Cortex of kidney (tissue), 1 donor: ENCODE measurements at places on chromosomes 7 and 10.

- DNase-seq, result no peak
These were observed 130.8 kb downstream of the CUL2 start for GRCh38 chr10:34959321-34959720.

DNA sequence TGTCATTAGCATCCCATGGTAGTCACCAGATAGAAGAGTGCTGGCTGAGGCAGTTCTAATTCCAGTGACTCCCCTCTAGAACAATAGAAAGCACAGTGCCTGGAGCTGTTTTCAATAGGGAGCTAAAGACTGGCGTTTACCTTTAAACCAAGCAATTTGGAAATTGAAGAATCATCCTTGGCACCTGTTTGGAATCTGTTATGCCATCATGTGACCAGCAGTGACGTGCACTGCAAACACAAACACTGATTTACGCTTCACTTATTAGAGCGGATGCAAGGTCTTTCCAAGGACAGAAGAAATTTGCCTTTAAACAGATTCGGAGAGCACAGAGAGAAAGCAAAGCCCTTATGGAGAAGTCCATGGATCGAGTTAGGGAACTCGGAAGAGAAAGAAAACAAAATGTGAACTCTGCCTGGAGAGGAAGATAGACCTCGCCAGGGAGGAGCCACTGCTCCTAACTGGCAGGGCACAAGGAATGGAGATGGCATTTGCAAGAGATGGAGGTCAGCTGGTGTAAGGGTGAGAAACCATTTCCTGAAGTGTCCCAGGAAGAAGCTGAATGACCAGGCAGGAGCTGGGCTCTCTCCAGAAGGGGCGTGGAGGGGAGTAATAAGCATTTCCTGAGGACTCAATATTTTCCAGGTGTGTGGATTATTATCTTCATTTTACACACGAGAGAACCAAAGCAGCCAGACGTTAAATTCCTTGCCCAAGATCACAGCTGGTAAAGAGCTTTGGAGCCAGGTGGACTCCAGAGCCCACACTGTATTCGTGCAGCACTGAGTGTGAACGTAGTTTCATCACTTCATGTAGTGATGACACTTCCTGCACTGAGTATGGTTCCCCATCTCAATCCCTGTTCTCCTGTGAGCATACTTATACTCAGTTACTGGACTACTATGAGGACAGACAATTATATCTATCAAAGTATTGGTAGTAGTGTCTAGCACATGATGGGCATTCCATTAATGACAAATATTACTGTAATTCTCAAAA, 97.7 kb downstream of the CUBN start:
- no peak for DNase-seq

DNA sequence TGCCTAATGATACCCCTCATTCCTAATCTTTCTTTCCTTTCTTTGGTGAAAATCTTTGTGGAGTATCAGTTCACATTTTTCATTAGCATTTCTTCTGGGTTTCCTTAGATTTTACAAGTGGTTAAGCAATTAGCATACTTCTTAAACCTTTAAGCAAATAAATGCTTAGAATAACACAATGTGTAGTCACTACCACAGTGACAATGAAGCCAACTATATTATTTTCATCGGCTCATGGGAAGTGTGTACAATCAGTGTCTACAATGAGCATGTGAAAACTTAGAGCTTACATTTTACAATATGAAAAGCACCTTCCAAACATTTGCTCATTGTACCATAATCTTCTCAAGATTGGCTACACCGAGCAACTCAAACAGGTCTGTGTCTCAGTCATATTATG, 176.2 kb upstream of the PLXNA4 start:
- no peak for DNase-seq

DNA sequence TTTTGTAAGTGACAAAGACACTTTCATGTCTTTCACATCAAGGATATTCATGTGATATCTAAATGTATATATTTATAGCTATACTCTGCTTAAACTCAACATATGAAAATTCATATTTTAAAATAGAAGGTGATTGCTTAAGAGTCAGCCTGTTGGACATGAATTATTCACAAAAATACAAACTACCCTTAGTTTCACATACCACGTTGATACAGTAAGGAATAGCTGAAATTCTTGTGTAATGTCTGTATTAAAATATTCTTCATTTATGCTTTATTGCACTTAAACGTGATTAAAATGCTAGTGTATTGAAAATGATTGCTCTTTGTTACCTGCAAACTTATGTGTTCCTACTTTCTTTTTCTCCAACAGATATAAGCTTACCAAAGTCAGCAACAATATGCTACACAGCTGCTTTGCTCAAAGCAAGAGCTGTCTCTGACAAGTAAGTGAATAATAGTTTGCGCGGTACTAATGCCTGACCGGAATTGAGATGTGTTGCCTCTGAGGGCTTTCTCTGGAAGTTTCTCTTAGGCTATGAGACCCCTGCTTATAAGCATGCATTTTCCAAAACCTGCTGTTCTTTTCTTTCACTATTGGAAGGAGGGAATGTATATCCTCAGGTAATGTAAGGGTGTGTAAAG, 133.8 kb downstream of the WNT2 start:
- DNase-seq, result no peak

DNA sequence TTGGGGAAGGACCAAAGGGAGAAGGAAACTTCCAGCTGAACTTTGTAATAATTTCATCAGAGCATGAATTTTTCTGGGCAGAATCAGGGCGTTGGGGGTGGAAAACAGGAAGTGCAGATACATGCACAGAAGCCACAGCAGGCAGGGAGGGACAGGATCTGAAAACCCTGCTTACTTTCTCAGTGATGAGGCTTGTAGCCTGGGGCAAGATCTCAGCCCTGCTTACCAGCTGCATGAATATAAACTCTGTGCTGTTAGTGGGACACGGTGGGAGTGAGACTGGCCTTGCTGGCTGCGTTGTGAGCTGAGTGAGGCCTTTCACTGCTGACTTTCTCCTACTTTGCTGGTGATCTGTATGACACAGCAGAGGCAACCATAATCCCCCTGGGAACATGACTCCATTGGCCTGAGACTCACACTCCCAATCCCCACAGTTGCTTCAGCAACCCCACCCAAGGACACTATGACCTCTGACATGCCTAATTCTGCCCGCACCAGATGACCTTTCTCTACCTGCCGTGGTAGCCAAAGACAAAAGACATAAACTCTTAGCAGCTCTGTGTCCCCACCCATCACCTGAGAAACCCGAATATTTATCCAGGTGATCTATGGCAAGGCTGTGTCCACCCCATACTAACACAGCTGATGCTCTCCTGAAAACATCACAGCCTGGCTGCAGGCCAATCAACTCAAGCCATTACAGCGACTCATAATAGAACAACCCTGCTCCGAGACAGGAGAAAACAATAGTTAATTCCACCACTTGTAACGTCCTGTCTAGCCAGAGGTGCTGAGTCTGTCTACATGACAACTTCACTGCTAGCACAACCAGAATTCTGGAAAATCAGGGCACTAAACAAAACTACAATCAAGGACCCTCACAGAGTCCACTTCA, 190.7 kb upstream of the CHRM2 start:
- DNase-seq, result no peak

GRCh38 chr10:6083523-6084475, 5.0 kb upstream of the RBM17 start:
- DNase-seq, result no peak

DNA sequence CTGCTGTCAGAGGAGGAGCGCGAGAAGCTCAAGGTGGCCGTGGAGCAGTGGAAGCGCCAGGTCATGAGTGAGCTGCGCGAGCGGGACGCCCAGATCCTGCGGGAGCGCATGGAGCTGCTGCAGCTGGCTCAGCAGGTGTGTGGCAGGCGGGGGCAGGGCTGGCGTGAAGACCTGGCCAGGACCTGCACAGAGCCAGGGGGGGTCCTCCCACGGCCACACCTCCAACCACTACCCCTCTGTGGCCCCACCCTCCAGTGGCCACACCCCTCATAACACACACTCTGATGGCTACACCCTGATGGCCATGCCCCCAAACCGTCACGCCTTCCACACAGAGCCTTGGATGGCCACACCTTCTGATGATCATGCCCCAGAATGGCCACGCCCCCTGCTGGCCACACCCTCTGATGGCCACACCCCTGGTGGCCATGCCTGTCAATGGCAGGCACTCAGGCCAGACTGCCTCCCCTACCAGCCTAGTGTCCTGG, 23.4 kb upstream of the DPYSL4 start:
- DNase-seq, result no peak

GRCh38 chr7:5634107-5634950, 147.1 kb downstream of the RNF216 start:
- no peak for DNase-seq

DNA sequence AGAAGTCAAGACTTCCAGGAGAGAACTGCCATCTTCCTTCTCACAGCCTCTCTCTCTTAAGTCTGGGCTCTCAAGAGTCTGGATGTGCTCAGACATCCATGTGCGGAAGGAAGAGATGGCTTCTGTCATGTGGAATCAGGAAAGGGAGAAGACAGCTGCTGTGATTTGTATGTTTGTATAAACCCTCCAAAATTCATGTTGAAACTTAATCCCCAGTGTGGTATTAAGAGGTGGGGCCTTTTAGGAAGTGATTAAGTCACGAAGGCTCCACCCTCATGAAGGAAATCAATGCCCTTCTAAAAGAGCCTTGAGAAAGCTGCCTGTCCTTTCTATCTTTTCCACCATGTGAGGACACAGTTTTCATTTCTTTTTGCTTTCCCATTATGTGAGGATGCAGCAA, 73.9 kb upstream of the PTN start:
- DNase-seq, result no peak

DNA sequence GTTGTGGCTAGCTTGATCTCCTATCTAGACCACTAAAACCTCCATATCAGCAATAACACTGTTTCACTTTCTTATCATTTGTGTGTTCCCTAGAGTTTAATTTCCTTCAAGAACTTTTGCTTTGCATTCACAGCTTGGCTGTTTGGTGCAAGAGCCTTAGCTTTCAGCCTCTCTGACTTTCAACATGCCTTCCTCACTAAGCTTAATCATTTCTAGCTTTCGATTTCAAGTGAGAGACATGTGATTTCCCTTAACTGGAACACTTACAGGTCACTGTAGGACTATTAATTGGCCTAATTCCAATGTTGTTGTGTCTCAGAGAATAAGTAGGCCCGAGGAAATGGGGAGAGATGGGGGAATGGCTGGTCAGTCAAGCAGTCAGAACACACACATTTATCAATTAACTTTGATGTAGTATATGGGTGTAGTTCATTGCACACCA, 10.6 kb upstream of the BPGM start:
- DNase-seq, result no peak

DNA sequence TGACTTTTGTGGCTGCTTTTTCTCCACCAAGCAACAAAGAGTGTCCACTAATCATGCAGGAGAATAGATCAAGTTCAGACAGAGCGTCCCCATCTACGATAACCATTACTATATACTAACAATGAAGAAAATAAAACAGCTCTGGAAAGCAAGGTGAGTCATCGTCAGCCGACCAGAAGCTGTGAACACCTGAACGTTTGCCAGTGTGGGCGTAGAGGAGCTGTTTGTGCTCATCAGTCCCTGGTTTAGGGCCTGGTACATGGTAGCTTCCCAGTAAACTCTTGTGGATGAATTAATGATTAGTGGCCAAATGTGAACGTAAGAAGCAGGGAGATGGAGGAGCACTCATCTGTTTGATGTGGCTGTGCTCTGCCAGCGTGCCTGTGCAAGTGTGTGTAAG, 180.7 kb downstream of the EVX1 start:
- no peak for DNase-seq

DNA sequence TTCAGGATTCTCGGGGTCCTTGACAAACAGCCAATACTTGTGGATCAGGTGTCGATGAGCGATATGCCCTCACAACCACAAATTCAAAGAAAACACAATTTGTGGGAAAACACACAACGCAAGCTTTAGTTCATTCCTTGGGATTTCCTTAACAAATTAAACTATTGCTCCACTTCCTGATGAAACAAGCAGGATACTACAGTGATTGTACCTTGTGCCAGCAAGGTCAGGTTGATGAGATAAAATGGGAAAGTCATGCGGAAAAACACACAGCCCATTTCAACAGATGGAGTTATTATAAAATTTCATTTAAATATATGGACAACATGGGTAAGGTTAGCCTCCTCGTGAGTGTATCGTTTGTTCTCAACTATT, 8.8 kb upstream of the RHOBTB1 start:
- no peak for DNase-seq

DNA sequence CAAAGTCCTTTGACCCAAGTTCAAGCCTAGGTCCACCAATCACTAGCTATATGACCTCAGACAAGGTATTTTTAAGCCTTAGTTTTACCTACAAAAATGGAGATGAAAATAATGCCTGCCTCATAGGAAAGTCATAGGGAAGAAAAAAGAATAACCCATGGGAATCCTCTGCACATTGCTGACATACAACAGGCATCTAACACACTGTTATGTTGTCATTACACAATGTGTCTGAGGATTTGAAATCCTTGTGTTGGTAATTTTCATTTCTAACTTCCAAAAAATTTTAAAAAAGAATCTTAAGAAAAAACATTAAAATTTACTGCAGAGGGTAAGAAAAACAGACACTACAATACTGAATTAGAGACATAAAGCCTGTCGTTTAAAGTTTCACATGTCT, 5.7 kb downstream of the ANK3 start:
- no peak for DNase-seq

DNA sequence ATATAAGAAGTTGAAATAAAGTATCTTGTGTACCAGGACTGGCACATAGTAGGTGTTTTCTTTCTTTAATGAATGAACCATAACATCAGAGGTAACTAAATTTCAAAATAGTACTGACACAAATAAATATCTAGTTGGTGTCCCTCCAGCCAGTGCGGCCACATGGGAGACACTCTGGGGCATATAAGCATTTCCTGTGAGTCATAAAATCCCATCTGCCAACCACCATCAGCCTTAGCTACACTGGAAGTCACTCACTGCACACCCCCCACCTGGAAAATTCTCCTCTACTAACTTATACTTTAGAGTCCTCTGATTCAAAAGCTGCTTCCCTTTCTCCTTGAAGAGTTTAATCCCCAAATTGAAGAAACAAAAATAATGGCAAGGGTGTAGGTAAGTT, 32.5 kb downstream of the DYDC1 start:
- no peak for DNase-seq

- DNase-seq, result no peak
These were observed 18.8 kb downstream of the GNAI1 start for GRCh38 chr7:80153446-80153845.

- no peak for DNase-seq
These were observed 11.6 kb downstream of the CBX3 start for GRCh38 chr7:26212921-26213718.

DNA sequence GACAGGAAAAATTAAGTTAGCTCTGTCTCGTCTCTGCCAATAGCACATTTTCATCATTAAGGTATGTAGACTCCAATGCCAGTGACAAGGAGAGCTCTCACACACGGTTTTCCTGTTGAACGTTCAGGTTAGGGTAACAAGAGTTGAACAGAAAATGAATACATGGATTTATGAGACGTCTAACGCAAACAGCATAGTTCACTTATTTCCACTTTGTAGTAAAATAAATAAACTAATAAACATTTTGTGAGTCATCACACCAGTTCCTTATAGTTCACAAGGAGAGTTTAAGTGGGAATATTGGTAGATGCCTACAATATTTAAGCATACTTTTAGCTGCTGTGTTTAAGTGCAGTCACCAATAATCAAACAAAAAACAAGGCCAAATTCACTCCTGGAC, 21.1 kb downstream of the DRGX start:
- no peak for DNase-seq
